Activated CD4-positive, alpha-beta T cell treated with anti-CD3 and anti-CD28 coated beads, Interleukin-2, amount 50 U/mL, for 48 hours (primary cell): ENCODE measurements at places on chromosomes 6 and 20.

- no peak for DNase-seq
Measured at GRCh38 chr6:7912024-7912423, 1.4 kb upstream of the TXNDC5 start.

DNA sequence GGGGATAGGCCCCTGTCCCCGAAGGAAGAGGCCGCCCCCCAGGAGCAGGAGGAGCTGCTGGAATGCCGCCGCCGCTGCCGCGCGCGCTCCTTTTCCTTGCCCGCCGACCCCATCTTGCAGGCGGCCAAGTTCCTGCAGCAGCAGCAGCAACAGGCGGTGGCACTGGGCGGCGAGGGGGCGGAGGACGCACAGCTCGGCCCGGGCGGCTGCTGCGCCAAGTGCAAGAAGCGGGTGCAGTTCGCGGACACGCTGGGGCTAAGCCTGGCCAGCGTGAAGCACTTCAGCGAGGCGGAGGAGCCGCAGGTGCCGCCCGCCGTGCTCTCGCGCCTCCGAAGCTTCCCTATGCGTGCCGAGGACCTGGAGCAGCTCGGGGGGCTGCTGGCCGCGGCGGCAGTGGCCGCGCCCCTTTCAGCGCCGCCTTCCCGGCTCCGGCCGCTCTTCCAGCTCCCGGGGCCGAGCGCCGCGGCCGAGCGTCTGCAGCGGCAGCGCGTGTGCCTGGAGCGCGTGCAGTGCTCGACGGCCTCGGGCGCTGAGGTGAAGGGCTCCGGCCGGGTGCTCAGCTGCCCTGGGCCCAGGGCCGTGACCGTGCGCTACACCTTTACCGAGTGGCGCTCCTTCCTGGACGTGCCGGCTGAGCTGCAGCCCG, 630 bp downstream of the PPP1R3G start:
- DNase-seq, result peak; percentile 13

- no peak for DNase-seq
Measured at GRCh38 chr6:154179434-154179833, 140.4 kb downstream of the OPRM1 start.

DNA sequence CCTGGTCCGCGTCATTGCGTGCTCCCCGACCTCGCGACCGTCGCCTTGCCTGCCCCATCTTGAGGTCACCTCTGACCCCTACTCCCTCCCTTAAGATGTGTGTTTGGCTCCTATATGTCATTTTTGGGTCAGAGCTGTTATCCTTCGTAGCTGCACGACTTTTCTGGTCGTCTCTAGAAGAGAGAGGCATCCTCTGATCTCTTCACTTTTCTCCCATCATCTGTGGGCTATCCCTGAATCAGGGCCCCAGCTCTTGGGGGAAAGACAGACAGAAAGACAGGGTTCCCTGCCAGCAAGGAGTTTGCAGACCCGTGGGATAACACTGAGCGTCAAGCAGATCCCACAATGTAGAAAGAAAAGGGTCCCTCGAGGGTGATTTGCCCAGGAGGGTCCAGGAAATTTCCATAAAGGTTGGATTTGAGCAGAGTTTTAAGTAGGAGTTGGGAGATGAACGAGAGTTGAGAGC, 555 bp downstream of the FAM120B start:
- DNase-seq, result no peak

DNA sequence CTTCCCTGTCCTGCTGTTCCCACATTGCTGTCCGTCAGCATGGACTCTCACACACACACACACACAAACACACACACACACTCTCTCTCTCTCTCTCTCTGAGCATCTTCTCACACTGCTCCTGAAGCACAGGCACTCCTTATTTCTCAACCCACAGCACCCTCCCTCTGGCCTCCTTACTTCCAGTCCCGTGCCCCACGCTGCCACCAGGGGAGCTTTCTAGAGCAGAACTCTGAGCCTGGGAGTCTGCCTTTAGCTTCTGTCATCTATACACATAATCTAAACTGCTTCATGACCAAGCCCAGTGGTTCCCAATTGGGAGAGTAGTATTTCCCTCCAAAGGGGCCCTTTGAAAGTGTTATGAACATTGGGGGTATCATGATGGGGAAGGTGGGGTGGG, 29.1 kb downstream of the HECA start:
- DNase-seq, result peak; percentile 62

GRCh38 chr20:57256205-57256604, 10.2 kb downstream of the BMP7 start:
- DNase-seq, result no peak

GRCh38 chr20:34977365-34978091, 21.9 kb downstream of the MYH7B start:
- DNase-seq, result no peak

DNA sequence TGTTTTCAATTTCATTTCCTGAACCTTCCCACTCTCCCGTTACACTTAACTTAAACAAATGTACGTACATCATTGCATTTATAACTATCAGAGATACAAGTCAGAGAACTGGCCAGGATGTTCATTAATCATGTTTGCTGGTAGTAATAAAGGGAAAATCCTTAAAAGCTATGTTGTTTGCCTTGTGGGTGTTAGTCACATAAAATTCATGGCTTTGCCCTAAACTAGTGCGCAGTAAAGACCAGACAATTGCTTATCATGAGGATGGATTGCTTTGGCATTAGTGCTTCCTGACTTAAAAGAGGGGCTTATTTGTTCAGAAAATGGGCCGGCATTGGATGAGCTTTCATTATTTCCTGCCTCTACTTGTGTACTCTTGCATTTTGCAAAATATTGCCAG, 1037.3 kb upstream of the FLRT3 start:
- DNase-seq, result no peak

DNA sequence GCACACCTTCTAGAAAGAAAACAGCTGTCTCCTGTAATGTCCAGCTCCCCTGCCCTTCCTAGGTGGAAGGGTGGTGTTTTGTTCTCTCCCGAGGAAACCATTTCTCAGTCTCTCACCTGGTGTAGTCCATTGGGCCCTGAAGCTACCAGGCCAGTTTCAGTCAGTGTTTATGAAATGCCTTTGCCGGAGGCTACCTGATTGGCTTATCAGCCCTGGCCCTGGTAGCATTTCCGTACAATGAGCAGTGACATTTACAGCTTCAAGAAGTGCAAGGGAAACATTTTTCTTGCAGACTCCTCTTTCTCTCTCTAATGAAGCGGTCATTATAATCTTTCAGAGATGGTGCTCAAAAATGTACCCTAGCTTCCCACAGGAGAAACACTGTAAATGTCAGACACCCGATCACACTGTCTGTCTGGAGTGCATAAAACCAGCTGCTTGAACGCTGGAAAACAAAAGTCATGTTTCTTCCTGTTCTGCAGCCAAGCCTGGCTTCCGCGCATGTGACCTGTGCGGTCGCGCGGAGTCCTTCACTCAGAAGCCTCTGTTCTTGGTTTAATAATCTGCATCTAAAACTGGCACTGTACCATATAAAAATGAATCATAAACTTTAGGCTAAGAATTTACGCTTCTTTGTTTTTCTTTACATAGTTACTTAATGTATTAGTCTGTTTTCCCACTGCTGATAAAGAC, 28.4 kb upstream of the SAYSD1 start:
- DNase-seq, result peak; percentile 38

- no peak for DNase-seq
Measured at GRCh38 chr20:23212011-23212410, 125.9 kb upstream of the CD93 start.

GRCh38 chr20:41411391-41411847, 44.8 kb upstream of the EMILIN3 start:
- DNase-seq, result no peak

GRCh38 chr6:74073999-74074398, 378.0 kb downstream of the CD109 start:
- no peak for DNase-seq

DNA sequence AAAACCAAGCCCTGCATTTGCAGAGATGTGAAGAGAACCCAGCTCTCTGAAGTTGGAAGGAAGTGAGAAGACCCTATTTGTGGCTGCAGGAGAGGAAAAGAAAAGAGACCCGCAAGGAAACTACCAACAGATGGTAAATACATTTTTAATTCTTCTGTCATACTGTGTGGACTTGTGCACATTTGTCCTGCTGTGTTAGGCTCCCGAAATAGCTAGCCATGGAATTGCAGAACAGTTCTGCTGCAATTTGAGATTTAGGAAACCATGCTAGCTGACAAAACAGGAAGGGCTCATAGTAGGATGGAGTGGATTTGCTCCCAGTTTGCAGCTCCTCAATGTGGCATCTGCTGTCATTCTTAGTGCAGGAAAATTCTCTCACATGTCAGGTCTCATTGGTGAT, 12.1 kb upstream of the ATXN1 start:
- DNase-seq, result no peak

DNA sequence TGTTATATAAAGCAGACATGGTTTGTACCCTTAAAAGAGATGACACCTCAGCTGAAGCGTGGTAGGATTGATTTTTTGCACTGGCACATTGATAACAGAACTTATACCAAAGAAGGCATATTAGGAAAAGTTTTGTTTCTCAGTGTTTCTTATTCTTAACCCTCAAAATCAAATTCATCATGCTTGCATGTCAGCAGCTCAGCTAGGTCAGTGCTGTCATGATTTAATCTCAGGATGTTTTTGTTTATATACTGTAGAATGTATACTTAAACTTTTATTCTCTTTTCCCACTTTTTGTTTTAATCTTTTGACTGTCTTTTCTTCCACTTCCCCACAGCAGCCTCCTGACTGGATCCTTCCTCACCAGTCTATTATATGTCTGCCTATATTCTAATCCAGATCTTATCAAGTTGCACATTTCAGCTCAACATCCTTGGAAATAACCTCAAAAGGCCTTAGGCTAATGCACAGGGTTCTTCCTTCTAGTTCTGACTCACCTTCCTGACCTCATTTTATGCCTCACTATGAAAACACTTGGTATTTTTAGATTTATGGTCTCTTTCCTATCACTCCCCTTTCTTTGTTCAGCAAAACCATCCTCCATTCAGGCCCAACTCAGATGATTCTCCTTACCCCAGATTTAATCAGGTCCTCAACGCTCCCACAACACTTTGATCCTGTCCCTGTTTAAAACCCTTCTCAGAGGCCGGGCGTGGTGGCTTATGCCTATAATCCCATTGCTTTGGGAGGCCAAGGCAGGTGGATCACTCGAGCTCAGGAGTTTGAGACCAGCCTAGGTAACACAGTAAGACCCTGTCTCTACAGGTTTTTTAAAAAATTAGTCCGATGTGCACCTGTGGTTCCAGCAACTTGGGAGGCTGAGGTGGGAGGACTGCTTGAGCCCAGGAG, 7.2 kb downstream of the HEBP2 start:
- peak; percentile 21 for DNase-seq

DNA sequence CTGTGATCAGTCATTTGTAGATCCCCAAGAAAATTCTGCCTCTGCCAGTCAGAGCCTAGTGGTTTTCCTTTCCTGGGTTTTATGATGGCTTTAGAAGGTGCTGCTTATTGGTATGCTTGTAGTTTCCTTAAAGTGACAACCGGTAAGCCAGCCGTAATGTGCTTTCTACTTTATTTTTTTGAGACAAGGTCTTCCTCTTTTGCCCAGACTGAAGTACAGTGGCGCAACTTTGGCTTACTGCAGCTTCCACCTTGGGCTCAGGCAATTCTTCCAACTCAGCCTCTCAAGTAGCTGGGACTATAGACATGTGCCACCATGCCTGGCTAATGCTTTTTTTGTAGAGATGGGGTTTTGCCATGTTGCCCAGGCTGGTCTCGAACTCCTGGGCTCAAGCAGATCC, 23.5 kb downstream of the MCM8 start:
- DNase-seq, result no peak

DNA sequence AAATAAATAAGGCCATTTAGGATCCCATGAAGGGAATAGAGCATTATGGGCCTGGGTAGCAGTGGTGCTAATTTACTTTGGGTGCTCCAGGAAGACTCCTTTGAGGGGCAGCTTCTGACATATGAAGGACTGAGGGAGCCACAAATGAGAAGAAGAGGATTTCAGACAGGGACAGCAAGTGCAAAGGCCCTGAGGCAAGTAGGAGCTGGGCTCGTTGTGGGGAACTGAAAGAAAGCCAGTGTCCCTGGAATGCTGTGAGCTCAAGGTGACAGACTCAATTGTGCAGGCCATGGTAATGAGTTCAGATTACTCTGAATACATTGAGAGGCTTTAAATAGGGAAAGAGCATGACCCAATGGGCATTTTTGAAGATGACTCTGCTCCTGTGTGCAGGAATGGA, 307.6 kb downstream of the TSHZ2 start:
- no peak for DNase-seq

DNA sequence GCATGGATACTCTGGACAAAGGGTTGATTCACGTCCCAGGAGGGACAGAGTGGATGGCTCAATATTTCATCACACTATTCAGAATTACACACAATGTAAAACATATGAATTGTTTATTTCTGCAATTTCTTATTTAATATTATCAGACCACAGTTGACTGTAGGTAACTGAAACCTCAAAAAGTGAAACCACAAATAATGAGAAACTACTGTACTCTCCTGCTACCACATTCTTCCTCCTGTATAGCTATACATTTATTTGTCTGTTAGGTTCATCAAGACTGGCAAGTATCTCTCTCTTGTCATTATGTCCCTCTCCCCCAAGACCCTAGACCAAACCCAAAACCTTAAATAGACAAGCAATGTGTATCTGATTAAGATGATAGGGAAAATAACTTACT, 60.0 kb downstream of the SYCP2 start:
- DNase-seq, result no peak

GRCh38 chr6:157063176-157063905, 260.0 kb downstream of the TMEM242 start:
- DNase-seq, result no peak

DNA sequence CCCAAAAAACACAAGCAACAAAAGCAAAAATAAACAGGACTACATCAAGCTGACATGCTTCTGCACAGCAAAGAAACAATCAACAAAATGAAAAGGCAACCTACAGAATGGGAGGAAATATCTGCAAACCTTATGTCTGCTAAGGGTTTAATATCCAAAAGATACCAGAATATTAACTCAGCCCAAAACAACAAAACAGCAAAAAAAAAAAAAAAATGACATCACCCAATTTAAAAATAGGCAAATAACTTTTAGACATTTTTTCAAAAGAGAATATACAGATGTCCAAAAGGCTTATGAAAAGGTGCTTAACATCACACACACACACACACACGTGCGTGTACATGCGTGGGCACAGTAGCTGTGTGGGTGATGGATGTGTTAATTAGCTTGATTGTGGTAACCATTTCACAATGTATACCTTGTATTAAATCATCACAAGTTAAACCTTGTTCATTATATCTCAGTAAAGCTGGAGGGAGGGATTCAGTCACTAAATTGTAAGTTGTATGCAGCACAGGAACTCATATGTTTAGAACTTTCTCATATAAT, 52.4 kb downstream of the QKI start:
- DNase-seq, result no peak
